ENCODE measurements at places on chromosomes 5 and 9.

DNA sequence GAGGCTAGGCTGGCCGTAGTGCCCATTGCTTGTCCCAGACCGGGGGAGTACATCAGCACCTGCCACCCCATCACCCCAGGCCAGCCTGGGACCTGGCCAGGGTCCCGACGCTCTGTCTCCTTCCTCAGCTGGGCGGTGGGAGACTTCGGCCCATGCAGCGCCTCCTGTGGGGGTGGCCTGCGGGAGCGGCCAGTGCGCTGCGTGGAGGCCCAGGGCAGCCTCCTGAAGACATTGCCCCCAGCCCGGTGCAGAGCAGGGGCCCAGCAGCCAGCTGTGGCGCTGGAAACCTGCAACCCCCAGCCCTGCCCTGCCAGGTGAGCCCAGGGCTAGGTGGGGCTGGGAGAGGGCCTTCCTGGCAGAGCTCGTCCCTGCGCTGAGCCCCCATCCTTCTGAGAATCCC is 16.5 kb upstream of the CACFD1 start:
- DNase-seq = no peak

DNA sequence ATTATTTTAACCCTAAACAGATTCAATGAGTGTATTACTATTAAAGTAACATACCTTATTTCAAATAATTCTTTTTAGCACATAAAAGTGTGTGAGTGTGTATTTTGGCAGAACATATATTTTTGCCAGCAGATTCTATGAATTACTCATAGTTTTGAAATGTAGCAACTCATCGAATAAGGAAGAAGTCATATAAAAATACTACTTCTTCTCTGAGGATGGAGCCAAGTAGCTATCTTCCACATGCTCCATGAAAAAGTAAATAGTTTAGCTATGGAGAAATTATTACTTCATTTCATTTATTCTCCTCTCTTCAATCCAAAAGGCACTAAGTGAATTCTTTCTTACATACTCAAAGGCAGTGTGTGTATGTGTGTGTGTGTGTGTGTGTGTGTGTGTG is 1090.4 kb upstream of the CDH6 start:
- DNase-seq = no peak

- no peak for DNase-seq
These were observed 25.1 kb downstream of the STK10 start for GRCh38 chr5:172162987-172163343.

GRCh38 chr9:128785427-128785826 is 1.6 kb upstream of the TBC1D13 start:
- no peak for DNase-seq

GRCh38 chr9:135343837-135344522 is 135.6 kb upstream of the PPP1R26 start:
- DNase-seq = peak; percentile 73

GRCh38 chr9:7813030-7813429 is 13.5 kb upstream of the DMAC1 start:
- no peak for DNase-seq

DNA sequence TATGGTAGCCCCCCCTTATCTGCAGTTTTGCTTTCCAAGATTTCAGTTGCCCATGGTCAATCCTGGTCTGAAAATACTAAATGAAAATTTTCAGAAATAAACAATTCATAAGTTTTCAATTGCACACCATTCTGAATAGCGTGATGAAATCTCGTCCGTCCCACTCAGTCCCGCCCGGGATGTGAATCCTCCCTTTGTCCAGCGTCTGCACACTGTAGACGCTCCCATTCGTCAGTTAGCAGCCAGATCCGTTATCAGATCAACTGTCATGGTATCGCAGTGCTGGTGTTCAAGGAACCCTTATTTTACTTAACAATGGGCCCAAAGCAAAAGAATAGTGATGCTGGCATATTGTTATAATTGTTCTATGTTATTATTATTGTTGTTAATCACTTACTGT is 98.6 kb downstream of the TMEM215 start:
- no peak for DNase-seq

- no peak for DNase-seq
These were observed 47.3 kb downstream of the FSTL4 start for GRCh38 chr5:133564921-133565565.

DNA sequence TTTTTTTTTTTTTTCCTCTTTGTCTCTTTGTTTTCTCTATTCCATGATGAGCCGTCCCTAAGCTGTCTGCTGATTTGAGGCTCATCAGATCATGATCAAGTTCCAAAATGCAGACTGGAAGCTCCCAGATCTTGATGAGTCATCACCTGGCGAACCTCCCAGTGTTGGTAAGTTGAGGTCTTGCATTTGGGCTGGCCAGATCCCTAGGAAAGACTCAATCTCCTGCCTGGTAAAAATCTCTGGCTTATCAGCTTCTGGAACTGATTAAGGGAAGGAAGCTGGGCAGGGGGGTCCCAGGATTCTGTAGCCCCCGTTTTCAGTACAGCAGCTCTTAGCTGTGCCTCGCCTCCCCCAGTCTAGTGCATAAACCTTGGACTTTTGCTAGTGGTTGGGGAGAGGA is 69.0 kb downstream of the TSPAN17 start:
- no peak for DNase-seq

- DNase-seq = no peak
These were observed 183.1 kb downstream of the HSPA4 start for GRCh38 chr5:133234911-133235310.

DNA sequence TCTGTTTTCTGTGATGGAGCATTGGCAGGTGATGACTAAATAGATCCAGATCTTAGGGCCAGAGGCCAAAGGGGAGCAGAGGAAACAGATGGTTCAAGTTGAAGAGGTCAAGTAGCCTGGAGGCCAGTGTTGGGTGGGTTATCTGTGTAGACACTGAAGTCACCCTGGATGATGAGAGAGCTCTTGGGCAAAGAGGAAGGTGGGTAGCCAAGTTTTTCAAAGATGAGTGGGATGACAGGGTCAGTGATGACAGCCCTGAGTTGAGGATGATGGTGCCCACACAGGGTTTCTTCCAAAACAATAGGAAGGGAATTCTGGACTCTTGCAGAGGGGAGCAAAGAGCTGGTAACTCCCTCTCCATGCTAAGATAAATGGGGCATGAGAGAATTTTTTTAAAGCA is 76.6 kb downstream of the CD180 start:
- DNase-seq = no peak

DNA sequence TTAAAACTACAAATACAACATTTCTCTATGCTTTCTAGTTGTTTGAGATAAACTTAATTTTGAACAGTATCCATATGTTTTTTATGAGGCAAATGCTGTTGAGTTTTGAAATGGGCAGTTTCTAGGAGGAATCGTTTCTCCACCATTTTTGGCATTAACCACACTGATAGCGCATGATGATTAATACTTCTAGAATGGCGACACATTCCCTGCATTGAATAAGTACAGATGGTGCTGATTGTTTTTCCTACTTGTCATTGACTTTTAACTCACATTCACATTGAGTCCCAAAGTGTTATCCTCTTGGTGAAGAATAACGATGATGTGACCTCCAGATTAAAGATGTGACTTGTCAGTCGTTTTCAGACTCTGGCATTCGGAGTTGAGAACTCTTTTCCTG is 6.5 kb upstream of the CCDC192 start:
- no peak for DNase-seq

DNA sequence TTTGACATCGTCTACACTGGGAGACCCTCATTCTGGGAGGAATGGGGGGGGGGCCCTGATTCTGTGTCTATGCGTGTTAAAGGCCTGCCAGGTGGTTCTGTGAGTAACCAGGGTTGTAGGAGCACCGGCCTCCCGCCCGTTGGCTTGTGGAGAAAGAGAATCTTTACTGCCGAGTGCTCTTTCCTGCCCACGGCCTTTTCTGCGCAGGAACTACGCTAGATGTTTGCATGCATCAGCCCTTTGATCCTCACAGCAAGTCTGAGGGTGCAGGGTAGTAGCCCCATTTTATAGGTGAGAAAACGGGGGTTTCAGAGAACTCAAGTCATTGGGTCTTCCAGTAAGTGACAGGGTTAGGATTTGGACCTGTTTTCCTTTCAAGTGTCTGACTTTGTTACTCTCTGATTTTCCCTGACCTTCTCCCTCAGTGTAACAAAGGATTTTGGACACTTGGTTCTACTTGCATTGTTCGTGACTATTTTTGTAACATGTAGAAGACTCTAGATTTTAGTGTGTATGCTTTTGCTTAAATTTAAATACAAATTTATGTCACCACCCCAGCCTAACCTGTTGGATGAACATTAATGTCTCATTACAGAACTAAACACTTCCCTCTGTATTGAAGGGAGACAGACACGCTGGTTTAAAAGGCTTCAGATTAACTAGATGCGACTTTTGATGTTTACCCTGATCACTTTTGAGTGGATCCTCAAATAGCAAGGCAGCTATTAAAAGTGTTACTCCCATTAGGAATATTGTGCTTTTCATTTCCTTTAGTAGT is 22.0 kb downstream of the MAST4 start:
- no peak for DNase-seq

DNA sequence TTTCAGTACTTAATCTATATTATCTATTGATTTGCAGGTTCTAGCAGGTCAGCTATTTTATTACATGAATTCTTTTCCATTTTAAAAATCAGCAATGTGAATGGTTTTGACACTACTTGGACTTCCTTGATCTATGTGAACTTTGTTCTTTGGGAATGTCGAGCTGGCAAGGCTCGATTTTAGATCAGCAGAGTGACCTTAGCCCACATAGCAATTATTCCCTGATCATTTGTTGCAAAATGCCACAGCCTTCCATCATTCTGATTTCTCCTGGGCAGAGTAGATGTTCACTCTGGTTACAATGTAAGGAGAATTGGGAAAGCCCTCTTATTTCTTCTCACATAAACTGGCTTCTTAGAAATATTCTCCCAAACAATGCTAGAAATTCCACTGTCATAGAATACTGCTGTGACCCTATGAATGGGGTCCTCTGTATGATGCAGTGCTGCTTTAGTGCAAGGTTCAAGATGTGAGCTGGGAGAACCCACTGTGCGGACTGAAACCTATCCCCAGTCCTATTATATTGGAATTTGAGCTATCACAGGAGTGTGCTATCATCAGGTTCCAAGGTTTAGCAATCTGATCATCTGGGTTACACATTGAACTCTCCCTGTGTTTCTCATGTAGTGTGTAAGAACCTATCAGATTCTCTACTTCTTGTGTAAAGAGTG is 15.7 kb upstream of the GDA start:
- no peak for DNase-seq

DNA sequence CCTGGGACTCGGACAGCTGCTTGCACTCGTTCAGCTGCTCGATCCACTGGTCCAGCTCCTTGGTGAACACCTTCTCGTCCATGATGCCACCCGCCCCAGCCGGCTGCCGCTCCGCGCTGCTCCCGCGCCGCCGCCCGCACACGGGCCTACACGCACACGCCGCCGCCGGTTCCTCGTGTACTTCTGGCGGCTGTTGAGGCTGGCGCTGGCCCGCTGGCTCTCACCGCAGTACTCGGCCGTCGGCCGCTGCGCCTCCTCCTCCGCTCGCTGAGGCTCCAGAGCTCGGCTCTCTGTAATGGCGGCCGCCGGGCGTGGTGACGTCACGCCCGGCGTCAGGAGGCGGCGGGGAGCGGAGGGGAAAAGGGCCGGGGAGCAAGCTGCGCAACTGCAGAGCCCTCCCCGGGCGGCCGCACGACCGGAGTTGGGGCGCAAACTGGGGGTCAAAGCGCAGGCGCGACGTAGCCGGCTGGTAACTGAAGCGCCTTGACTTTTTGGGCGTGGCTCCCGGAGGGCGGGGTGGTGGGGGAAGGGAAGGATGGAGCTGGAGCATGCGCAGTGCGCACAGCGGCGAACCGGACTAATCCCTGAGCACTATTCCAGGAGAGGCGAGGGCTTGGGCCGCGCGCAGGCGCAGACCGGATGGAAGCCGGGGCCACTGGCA is at the start of gene PPP2CA:
PPP2CA (minus strand) TSS at position 294 of the 661 bp plus-strand sequence; CDS start at position 82, 212 bp downstream.
- peak; percentile 100 for DNase-seq

DNA sequence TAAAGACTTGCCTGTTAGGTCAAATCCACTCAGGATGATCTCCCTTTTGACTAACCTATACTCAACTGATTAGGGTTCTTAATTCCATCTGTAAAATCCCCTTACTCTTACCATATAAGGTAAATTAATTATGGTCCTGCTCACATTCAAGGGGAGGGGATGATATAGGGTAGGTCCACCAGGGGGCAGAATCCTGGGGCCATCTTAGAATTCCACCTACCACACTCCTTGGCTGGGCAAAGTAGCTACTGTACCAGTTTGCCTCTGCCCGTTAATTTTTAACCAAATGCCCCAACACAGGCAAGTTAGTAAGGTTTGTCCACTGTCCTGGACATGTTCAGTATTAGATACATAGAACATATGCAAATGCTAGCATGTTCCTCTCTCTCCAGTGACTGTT is 262.4 kb downstream of the SEMA5A start:
- DNase-seq = no peak

DNA sequence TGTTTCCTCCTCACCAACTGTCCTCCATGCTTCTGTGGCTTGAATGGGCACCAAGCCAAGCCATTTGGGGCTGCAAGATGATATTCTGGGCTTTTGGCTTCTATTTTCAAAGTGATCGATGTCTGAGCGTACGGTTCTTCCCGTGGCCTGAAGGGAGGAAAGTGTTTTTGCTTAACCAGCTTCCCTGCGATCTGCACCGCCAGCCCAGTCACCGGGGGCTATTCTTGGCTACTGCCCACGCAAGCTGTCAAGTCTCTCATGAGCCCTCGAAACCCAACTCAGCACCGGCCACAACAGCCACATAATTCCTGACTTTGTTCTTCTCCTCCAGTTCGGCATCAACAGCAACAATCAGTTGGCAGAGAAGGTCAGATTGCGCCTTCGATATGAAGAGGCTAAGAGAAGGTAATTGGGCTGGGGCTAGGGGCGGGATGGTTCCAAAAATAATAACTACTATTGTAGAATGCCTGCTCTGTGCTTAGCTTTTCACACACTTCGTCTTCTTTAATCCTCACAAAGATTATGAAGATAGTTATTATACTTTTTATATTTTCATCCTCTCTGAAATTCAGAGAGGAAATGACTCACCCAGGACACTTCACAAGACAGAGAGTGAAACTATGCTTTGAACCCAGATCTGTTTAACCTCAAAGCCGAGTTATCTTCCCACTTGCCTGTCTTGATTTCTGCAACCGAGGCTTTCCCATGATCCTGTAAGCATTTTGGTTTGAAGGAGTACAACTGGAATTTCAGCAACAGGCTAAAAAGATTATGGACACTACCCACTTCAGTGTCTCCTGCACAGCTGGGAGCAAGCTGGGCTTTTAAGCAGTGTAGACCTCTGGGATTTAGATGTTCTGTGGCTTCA is 76.4 kb upstream of the RARS1 start:
- peak; percentile 69 for DNase-seq
